Epithelial cell of prostate (primary cell): ENCODE measurements at places on chromosomes 13 and 19.

DNA sequence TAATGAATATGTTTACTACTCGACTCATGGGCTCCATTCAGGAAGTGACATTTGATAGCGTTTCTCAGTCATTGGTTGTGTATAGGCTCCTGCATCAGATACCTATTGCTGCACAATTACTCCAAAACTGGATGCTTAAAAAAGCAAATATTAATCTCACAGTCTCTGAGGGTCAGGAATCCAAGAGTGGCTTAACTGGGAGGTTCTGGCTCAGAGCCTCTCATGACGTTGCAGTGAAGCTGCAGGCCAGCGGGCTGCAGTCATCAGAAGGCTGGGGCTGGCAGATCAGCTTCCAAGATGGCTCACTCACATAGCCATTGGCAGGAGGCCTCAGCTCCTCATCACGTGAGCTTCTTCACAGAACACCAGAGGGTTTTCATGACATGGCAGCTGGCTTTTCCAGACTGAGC lies 525.1 kb upstream of the NBEA start:
- DNase-seq, result no peak

- DNase-seq, result no peak
Measured at GRCh38 chr19:45901432-45901911, 941 bp downstream of the MYPOP start.

- DNase-seq, result no peak
Measured at GRCh38 chr19:4077800-4078684, 11.3 kb upstream of the ZBTB7A start.

GRCh38 chr13:91308299-91308698 lies 39.2 kb upstream of the MIR17HG start:
- no peak for DNase-seq

DNA sequence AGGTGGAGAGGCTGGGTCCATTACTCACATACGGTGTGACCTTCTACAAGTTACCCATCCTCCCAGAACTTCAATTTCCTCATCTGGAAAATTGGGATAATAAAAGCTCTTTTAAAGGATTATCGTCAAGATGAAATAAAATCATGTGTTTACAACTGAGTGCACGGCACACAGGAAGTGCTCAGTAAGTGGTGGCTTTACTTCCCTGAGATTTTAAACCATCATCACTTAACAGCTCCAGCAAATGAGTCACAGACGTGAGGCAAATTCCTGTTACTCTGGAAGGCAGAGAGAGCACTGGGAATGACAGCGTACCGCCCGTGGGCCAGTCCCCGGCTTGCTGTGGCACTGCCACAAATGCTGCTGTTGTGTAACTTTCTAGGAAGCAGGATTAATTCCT lies 64.1 kb downstream of the MRPL57 start:
- no peak for DNase-seq

GRCh38 chr13:32254916-32255723 lies 60.0 kb downstream of the ZAR1L start:
- DNase-seq, result no peak

DNA sequence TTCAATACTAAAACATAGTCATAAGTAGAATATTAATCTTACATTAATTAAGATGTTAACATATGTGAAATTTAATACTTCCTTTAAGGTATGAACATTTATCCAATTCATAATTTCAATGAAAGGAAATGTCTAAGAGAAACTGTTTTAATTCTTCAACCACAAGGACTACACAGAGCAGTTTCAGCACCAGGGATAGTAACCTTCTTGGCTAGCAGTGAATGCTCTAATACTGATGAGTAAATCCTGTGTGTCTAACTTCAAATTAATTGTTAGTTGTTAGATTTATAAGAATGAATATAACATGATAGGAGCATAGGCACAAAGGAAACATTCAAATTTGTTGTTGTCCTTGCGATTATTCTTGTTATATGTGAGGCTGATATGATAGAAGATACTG lies 15.6 kb upstream of the NBEA start:
- peak; percentile 8 for DNase-seq

GRCh38 chr19:55406826-55407549 lies 600 bp downstream of the UBE2S start:
- no peak for DNase-seq

- no peak for DNase-seq
Measured at GRCh38 chr13:22837980-22838647, 342.7 kb upstream of the SGCG start.
